ENCODE measurements at places on chromosomes 7 and 10.
A peak's percentile ranks its signal among the peaks of the same experiment; 100 is the strongest.

- no peak overlapping the region for H3K4me3 ChIP-seq
- H3K27ac ChIP-seq = no peak overlapping the region
- no peak for DNase-seq
- H3K4me1 ChIP-seq = no peaks in the 10 kb centered on the region
These were observed 55.7 kb downstream of the NOD1 start for GRCh38 chr7:30422922-30423321.

DNA sequence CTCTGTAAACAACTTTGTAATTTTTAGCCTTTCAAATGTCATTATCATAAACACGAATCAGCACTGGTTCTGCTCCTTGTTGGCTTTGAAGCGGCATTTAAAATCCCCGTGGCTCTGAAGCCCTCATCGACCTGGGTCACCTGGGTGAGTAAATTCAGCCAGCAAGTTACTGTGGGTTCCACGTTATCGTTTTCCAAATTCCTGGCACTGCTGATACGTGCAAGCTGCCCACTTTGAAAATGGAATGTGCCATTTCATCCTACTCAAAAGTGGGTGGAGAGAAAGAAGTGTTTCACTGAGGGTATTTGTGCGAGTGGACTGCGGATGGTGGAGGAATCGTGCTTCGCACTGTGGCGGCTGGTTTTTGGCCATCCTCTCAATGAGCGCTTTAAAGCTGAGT, 281.7 kb downstream of the KLF6 start:
- H3K36me3 ChIP-seq = no peaks in the 10 kb centered on the region
- peaks cover 5% of the 10 kb centered on the region for H3K4me1 ChIP-seq
- H3K27ac ChIP-seq = no peak overlapping the region
- no peak for DNase-seq

- peaks cover 27% of the 10 kb centered on the region for H3K4me1 ChIP-seq
- DNase-seq = no peak
- H3K27me3 ChIP-seq = no peaks in the 10 kb centered on the region
- H3K27ac ChIP-seq = no peak overlapping the region
These were observed 21.3 kb downstream of the STK17A start for GRCh38 chr7:43604251-43604650.

DNA sequence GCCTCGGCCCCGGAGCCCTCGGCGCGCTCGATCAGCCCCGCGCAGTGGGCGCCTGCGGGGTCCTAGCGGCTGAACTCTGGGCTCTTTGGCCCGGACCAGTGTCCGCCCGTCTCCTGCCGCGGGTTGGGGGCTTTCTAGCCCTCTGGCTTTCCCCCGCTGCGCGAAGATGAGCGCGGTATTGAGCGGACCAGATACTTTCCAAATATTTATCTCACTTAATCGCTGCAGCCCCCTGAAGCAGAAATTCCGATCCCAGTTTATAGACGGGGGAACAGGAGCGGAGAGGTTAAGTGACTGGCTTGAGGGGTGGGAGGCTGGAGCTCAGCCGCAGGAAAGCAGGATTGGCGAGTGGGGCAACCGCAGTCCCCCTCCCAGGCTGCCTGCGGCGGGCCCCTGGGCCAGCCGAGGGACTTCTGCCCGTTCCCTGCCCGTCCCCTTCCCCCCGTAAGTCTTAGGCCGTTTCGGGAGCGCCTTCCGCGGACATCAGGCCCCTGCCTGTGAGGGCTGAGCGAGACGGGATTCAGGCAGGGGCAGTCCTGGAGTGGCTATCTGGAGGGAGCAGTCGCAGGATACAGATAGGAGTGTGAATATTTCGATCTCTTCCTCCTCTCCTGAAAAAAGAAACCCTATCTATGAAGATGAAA, 565 bp downstream of the STRIP2 start:
- no peak for DNase-seq
- peak overlapping the region; percentile 94 for H3K27ac ChIP-seq
- peaks cover 10% of the 10 kb centered on the region for H3K27me3 ChIP-seq
- peaks cover 31% of the 10 kb centered on the region for H3K36me3 ChIP-seq
- H3K4me1 ChIP-seq = peaks cover 47% of the 10 kb centered on the region

GRCh38 chr7:51234139-51234538, 82.5 kb downstream of the COBL start:
- no peaks in the 10 kb centered on the region for H3K4me1 ChIP-seq
- H3K27ac ChIP-seq = no peak overlapping the region
- no peak for DNase-seq
- H3K27me3 ChIP-seq = no peaks in the 10 kb centered on the region
- H3K36me3 ChIP-seq = no peaks in the 10 kb centered on the region

Measured in activated T-helper 2 cell treated with anti-CD3 and anti-CD28 coated beads, Interferon-gamma antibody, Interleukin-2, Interleukin-4, amounts not matched to agents 10 μg/mL and 5 μg/mL and 100 μg/mL, durations not matched to agents 14 hours and 24 hours and 36 hours (primary cell).